Caco-2 (cell line): ENCODE measurements at places on chromosomes 11 and 22.

GRCh38 chr11:65420979-65421793, 1.4 kb upstream of the NEAT1 start:
- peak; percentile 93 for DNase-seq

- no peak for DNase-seq
These were observed 1.5 kb downstream of the ATM start for GRCh38 chr11:108224366-108224765.

DNA sequence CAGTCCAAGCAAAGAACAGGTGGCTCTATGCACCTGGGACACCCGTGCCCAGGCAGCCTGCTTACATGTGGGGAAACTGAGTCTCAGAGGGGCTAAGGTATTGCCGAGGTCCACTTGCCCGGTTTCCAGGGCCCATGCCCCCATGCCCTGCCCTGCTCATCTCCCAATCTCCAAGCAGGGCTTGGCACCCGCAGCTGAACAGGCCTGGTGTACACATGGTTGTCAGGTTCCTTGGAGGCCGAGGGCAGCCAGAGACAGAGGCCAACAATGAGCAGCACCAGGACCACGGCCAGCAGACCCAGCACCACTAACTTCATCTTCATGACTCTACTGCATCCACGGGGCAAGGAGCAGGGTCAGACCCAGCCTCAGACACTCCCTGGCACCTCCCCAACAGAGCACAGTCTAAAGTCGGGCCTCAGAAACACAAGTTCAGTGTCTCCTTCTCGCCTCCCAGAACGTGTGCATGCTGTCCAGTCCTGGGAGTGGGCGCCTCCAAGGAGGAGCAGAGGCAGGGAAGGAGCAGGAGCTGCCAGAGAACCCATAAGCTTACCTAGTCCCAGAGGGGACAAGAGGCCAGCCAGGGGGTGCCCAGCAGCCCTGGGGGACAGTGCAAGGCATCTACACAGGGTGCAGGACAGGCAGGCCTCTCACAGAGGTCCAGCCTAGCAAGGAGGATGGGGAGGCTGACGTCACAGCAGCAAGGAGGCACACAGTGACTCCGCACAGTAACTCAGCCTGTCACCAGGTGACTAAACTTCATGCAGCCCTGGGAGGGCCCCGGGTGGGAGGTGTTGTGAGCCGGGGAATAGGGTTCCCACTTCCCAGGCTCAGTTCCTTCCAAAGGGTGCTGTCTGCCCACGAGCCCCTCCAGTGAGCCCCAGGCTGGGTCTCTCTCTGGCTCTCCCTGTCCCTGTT, 20.2 kb upstream of the RGL4 start:
- no peak for DNase-seq

- peak; percentile 23 for DNase-seq
These were observed 9.8 kb downstream of the SPON1 start for GRCh38 chr11:13972043-13972910.

DNA sequence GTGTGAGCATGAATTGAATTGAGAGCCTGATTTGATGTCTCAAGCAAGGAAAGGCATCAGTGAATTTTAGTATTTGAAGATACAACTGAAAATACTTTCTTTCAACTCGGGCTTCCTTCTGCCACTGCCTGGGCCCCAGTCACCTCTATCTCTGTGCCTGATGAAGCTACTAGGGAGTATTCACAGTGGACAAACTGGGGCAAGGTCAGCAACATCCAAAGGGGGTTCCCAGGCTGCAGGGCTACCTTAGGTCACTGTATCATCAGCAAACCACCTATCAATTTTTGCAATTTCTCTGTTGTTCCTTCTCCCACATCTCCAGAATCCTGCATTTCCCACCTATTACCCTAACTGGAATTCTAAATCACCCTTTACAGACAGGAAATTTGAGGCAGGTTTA, 10.2 kb downstream of the PRAME start:
- no peak for DNase-seq

GRCh38 chr11:8234425-8234821, 29.3 kb downstream of the LMO1 start:
- DNase-seq, result no peak

DNA sequence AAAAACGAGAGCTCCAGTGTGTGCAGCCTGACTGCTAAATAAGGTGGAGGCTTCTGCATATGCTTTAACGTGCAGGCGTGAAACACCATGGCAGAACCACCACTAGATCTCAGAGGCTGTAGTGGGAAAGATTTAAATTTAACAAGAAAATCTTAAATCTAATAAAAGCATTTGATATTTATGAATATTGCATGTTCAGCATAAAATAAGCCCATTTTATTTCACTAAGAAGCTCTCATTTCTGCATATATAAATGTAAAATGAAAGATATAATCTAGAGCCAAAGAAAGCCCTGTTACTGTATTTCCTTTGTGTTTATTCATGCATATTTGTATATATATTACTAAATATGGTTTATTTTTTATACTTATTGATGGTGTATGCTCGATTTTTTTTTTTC, 188.3 kb downstream of the DDX10 start:
- DNase-seq, result no peak

GRCh38 chr22:48558606-48559402, 1268.9 kb downstream of the BRD1 start:
- no peak for DNase-seq

DNA sequence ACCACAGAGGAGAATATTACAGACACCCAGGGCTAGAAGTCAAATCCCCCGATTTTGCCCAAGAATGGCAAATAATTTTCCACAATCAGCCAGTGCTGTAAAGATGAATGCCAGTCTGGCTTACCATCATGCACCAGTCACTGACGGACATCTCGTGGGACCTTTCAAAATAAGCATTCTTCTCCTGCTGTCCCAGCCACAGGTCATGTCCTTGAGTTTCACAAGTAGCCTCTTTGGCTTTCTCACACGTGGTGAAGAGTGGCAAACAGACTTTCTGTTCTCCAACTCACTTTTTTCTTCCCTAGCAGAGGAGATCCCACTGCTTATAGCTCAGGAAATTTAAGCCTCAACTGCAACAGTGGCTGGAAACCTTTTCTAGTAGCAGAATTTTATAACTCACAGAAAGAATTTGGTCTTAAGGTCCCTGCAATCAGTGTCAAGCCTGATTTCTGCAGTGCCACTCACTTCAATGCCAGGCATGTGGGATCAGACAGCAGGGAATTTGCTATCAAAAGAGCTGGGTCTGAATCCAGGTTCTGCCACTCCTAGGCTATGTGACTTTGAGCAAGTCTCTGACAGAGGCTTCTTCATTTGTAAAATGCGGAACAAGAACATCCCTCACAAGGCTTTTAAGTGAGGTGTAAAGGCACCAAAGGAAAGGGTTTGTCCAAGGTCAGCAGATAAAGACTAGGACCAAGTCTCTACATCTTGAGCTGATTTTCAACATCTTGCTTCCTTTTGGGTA, 3.6 kb downstream of the PIK3IP1 start:
- no peak for DNase-seq

- no peak for DNase-seq
These were observed 28.4 kb downstream of the MMP13 start for GRCh38 chr11:102926961-102927623.

DNA sequence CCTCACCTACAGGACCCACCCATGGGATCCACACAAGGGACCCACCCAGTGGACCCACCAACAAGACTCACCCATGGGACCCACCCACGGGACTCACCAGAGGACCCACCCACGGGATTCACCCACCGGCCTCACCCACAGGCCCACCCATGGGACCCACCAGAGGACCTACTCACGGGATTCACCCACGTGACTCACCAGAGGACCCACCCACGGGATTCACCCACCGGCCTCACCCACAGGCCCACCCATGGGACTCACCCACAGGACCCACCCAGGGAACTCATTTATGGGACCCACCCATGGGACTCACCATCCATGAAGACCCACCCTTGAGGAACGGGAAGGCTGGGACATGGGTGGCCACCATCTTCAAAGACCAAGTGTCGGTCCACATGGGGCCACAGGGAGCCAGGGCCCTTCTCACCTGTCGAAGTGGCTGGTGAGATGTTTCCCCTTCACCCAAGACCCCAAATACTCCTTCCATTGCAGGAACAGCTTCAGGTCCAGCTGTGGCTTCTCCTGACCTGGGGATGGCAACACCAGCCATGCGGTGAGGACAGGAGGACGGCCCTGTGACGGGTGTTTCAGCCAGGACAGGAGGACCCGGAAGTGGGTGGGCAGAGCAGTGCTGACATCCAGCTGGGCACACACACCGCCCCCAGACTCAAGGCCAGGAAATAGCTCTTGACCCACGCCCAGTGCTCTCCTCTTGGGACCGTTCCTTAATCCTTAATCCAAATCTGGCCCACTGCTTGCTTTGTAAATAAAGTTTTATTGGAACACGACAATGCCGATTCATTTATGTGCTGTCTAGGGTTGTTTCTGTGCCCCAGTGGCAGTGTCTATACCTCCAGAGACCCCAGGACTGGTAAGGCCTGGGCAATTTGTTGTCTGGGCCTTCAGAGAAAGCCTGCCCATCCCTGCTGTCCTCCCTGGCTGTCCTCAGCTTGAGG, 1005.1 kb downstream of the BRD1 start:
- no peak for DNase-seq

DNA sequence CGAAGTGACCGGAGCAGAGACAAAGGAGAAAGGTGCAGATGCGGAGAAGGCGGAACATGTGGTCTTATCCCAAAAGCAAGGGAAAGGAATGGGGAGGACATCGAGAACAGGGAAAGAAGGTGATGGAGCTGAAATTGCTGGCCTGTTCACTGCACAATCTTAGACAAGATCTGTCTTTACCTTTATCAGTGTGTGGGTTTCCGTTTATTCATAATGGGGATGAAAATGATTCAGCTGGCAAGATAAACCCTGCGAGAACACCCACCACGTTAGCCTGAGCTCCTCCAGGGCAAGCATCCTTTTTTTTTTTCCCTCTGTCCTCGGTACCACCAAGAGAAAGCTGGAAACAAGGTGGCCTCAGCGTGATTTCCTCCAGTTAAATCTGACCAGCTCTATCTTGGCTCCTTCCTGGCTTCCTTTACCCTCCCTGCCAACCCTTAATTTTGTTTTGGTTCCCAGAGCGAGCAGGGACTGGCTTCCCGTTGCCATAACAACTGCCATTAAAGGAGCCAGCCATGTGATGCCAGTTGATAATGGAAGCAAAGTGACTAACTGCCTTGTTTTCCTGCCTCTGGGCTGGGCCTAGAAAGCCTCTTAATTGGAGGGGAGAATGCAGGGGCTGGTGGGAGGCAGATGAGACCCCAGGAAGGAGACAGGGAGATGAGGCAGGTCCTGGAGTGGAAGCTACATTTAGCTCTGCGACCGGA, 4.2 kb downstream of the SGSM1 start:
- DNase-seq, result no peak

- no peak for DNase-seq
These were observed 227.8 kb downstream of the BRD1 start for GRCh38 chr22:49599691-49600455.

- DNase-seq, result no peak
These were observed 47.8 kb downstream of the ARRB1 start for GRCh38 chr11:75303544-75304224.

DNA sequence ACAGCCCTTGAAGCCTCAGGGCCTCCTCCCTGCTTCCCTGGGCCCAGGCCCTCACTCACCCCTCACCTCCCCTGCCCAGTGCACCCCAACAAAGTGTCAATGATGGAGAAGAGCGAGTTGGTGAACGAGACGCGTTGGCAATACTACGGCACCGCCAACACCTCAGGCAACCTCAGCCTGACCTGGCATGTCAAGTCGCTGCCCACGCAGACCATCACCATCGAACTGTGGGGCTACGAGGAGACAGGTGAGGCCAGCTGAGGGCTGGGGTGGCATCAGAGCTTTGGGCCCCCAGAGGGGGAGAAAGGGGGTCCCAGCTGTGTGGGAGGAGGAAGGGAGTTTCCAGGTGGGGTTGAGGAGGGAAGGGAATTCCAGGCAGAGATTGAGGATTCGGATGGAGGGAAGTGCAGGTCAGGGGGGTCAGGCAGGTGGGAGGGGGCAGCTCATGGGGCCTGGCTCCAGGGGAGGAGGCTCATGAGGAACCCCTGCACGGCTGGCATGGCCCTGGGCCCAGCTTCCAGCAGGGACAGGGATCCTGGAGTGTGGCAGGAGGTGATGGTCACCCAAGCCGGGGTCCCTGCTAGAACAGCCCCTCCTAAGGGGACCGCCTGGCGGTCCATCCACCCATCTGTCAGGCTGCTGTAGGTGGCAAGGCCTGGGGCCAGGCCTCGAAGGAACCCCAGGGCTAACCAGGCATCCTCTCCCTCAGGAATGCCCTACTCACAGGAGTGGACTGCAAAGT, 2.9 kb downstream of the SUSD2 start:
- DNase-seq, result no peak

DNA sequence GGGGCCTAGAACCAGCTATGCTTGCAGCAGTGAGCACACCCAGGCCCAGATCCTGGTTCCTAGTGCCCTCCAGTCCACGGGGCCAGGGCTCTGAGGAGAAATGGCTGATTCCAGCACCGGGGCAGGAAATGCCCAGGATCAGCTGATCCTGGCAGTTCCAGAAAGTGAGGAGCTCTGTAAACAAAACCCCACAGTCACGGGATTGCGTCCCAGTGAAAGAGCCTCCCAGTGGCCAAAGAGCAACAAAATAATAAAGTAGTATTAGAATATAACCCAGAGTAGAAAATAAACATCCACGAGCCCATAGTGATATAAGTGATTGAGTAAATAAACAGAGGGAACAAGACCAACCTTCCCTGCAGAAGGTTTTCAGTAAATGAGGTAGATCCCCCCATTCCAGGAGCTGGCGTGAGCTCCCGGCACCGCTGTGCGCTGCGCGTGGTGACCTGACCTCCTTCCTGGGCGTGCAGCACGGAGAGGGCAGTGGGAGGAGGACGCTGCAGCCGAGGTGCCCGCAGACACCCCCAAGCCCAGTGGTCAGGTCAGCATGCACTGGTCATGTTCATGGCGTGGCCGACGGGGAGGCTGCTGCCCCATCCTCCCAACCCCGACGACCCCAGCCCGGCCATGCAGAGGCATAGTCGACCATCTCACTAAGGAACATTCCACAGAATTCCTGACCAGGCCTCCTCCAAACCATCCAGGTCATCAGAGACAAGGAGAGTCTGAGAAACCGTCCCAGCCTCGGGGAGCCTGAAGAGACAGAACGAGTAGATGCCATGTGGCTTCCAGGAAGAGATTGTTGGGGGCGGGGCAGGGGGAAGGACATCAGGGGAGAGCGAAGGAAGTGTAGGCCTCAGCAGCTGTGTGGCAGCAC, 19.8 kb downstream of the PTDSS2 start:
- DNase-seq, result no peak

GRCh38 chr11:126387857-126388256, 32.4 kb downstream of the ST3GAL4 start:
- DNase-seq, result no peak

GRCh38 chr11:121099885-121100284, 1.2 kb upstream of the TECTA start:
- DNase-seq, result no peak

DNA sequence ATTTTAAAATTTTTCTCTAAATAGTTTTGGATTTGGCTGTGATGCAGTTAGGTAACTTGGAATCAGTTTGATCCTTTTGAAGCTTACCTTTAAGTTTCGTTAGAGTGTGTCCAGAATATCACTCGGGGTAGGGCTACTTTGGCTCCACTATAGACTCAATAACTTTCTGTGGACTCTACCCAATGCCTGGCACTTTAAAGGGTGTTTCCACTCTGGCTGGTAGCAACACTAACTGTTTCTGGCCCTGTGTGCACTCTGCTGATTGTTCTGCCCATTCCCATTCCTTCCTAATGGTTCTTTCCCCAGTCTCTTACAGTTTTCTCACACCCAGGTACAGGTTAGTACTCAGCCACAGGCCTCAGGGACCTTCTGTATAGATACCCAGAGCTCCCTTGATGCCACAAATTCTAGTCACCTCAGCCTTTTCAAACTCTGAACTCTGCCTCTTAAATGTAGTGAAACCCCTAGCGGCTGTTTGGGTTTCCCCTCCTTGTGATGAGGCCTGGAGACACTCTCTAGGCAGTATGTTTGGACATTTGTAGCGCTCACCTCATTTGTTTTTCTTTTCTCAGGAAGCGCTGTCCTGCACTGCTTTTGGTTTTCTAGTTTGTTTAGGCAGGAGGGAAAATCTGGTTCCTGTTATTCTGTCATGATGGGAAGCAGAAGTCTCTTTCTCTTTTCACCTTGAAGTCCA, 16.8 kb downstream of the CUL5 start:
- no peak for DNase-seq
